ENCODE measurements at places on chromosomes 4 and X.

GRCh38 chr4:110484767-110485166 lies 8.8 kb downstream of the ENPEP start:
- DNase-seq = no peak

DNA sequence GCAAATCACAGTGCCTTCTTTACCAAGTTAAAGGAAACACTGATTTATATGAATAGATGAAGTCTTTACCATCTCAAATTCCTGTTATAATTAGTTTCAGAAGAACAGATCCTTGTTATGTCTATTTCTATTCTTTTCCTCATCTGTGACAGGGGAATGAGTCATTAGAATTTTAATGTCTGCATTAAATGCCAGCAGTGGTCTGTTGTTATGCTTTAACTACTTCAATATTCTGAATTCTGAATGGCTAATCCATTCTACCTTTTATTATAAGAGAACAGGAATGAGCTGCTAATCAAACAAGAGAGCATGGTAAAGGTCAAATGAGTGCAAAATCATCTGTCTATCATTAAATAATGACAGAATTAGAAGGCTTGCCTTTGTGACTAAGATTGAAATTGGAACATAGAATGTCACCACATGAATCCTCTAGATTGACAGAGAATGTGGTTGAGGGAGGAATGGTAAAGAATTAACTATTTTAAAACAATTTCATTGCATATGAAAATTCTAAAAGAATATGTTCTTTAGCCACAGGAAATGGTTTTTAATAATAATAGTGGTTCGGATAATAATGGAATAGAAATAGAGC lies 935.5 kb downstream of the ADGRL3 start:
- no peak for DNase-seq

DNA sequence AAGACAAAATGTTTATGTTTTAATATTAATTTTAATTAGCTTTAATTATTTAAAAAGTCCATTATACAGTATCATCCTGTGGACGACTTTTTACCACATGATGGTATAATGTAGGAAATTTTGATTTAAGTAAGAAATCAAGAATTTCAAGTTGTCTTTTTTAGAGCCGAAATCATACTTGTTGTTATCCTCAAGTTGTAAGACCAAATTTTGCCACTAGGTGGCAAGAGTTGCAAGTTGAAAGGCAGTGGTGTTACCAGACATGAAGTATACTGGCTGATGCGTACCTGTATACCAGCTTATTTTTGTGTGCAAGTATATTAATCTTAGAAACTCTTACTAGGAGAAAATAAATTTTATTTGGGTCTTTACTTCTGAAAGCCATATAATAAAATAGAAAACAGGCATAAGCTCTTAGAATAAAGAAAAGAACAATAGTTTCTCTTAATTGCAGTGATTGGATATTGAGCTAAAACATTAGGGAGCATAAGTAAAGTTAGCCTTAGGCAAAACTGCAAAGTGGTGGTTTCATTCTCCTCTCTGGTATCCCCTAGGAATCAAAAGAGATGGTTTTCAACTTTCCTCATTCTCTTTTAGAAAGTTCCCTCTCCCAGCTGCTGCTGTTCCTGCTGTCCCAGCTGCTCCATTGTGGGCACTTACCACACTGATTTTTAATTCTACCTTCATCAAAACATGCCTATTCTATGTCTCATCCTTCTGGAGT lies 118.0 kb upstream of the WDFY3 start:
- DNase-seq = no peak

- no peak for DNase-seq
Measured at GRCh38 chr4:104424989-104425388, 69.7 kb downstream of the CXXC4 start.

- no peak for DNase-seq
Measured at GRCh38 chr4:17599826-17600225, 14.6 kb upstream of the MED28 start.

DNA sequence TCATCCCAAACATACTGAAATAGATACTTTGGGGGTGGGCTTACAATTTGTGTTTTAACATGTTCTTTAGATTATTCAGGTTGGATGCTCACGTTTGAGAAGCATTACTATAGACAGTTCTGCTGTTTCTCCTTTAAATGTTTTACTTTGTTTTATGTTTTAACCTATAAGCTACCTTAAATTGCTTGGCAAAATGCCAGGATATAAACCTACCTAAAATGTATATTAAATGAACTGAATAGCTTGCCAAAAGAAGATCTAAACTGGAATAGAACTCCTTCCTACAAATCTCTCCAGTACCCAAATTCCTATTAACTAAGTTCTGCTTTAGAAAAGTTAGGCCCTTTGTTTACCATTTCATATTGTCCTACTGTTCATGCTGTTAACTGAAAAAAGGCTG lies 124.4 kb downstream of the TBX22 start:
- no peak for DNase-seq

- no peak for DNase-seq
Measured at GRCh38 chr4:174119830-174120229, 163.6 kb downstream of the FBXO8 start.

- no peak for DNase-seq
Measured at GRCh38 chr4:162803378-162803777, 363.3 kb downstream of the NAF1 start.

DNA sequence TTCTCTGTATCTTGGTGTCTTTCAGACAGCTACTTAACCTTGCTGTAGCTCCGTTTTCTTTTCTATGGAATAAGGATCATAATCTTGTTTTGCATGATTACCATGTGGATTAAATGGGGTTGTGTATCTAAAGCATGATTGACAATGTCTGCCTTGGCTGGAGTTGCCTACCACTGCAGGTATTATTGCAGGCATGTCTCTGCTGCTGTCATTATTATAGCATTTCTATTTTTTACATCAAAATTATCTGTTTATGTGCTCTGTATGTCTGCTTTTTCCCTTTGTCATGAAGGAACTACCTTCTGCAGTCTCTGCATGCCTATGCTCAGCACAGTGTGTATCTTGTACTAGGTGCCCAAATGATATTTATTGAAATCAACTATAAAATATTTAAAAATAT lies 95.9 kb upstream of the TAPT1 start:
- DNase-seq = no peak

DNA sequence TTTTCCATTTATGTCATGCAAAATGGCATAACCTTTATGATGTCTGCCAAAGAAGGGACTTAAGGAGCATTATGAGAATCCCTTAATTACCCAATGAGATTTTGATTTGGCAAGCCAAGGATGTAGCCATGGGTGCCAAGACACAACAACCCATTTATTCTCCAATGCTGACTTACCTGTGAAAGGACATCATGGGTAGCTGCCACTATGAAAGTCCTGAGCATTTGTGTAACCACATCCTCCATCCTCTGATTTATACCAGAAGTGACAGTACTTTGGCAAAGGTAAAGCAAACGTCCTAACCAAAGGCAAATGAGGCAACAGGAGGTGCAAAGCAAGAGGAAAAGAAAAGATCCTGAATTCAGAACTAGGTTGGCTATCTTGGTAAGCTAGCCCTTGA lies 87.3 kb upstream of the EMCN start:
- DNase-seq = no peak

- no peak for DNase-seq
Measured at GRCh38 chr4:147103403-147103946, 157.8 kb upstream of the TTC29 start.

DNA sequence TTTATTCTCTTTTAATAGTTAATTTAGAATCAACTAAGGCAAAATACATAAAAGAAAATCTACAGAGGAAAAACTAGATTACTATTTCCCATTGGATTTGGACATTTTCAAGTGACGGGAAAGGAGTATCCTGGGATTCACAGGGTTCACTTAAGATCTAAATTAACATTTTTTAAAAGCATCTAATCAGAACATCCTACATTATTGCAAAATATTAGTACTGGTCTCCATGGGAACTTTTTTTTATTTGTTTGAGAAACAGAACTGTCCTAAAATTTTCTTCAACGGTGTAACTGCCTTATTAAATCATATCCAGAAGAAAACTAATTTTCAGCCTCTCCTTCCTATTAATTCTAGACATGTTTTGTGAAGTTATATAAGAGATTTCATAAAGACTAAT lies 69.7 kb downstream of the METTL14 start:
- DNase-seq = no peak

DNA sequence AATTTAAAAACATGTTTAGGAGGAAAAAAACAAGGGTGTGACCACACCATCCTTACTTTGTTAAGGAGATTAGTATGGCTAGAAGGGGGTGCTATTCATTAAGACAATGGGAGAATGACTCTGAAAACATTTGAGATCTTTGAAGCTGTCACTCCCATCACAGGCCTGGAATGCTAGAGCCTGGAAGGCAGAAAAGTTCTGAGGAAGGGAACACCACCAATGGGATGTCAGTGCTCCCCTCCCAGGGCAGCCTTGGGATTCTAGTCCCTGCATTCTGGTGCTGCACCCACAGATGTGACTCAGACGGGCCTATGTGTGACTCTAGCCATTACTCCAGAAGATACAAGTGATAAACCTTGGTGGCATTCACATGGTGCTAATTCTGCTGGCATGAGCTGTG lies 162.2 kb upstream of the ANXA10 start:
- no peak for DNase-seq

- no peak for DNase-seq
Measured at GRCh38 chr4:119629142-119629471, 503 bp upstream of the PDE5A start.

DNA sequence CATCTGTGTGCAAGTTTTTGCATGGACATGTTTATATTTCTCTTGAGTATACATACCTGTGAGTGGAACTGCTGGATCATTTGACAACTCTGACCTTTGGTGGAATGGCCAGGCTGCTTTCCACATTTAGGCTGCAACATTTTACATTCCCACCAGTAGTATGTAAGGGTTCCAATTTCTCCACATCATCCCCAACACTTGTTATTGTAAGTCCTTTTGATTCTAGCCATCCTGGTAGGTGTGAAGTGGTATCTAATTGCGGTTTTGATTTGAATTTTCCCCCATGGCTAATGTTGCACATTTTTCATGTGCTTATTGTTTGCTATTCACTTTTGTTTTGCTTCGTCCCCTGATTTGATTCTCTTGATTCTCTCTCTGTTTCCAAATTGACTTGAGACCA lies 16.4 kb downstream of the DLG3 start:
- DNase-seq = no peak

Measured in stimulated activated naive CD4-positive, alpha-beta T cell (primary cell).